ENCODE measurements at places on chromosomes 2 and 18.

DNA sequence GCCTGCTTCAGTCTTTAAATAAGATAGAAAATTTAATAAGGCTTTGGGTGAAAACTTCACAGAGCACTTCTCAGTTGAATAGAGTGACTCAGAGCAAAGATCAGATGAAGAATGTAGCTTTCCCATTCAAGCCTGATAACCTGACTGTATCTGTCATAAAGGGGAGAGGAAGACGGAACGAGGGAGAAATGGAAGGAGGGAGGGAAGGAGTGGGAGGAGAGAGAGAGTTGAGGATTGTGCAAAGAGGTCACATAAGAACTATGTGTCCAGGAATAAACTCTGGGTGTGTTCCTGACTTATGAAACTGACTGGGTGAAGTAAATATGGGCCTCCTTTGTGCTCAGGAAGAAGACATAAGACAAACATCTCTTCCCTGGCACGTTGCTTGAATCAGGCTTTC, 385.5 kb downstream of the LPIN1 start:
- DNase-seq: no peak

DNA sequence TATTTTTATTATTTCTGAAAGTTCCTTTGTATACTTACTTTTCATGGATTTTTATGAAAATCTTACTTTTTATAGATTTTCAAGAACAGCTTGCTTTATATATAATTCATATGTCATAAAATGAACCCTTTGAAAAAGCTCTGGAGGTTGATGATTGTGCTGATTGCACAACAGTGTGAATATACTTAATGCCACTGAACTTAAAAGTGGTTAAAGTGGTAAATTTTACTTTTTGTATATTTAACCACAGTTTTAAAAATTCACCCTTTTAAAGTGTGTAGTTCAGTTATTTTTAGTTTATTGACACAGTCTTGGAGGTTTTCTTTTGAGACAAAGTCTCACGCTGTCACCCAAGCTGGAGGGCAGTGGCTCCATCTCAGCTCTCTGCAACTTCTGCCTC, 8.4 kb downstream of the SANBR start:
- no peak for DNase-seq

DNA sequence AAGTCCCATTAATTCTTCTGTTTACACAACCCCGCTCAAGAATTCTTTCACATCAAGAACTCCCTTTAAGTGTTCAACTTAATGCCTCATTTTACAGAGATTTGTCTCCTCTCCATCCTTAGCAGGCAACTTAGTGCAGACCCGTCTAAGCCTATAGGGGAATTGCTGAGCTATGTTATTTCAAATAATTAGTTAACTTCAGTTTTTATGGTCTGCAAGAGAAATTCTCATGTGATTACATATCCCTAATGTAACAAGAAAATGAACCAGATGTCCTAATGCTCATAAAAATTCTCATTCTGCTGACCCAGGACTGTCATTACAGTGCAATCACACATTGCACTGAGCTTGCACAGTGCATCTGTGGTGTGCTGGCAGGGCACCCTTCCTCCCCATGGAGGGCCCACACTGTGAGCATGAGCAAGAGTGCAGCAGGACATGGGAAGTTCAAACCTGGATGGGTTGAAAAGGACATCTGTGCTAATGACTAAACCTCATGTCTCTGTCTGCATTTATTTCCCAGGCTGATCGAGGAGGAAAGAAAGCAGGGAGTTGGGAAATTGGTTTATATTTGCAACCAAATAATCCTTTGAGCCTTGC, 97.1 kb downstream of the COL5A2 start:
- DNase-seq: no peak

GRCh38 chr2:17915811-17916518, 37.5 kb downstream of the KCNS3 start:
- DNase-seq: no peak

DNA sequence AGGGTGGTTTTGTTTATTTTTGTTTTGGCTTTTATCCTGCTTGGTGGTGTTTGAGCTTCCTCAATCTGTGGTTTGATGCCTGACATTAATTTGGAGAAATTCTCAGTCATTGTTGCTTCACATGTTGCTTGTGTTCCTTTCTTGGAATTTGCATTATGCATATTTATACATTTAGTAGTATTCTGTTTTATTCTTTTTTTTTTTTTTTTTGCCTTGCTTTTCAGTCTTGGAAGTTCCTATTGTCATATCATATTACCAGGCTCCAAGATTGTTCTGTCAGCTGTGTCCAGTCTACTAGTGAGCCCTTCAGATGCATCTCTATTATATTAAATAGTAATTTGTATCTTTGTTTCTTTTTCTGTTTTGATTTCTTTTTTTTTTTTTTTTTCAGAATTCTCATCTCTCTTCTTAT, 77.0 kb downstream of the EPC2 start:
- DNase-seq: no peak

DNA sequence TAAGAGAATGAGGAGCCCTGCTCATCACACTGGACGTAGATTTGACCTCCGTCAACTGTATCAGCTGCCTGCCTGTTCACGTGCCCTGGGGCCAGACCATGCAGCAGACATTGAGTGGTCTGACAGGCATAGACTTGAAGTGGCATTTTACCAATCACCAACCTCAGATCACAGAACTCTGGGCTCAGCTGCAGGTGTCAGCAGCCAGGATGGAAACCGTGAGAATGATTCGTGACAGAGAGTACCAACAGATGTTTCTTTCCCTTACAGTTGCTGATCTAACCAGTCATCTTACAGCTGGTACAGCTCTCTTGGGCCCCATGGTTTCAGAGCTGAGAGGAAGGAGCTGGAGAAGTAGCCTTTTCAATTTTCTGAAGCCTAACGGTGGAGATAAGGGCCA, 148.9 kb downstream of the EN1 start:
- no peak for DNase-seq

GRCh38 chr2:19205983-19206533, 152.4 kb downstream of the OSR1 start:
- no peak for DNase-seq

DNA sequence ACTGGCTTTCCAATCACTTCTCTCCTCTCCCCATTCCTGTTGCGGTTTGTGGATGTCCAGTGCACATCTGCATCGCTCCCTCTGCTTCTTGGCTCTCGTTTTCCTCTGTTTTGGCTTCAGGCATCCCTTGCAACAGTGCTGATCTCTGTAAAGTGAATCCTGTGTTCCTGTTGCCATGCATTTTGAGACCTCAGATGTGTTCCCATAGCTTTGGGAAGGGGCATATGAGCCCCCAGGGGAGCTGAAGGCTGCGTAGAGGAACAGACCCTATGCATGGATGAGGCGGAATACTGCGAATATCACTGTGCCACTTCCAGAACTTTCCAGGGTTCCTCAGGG, 168.4 kb upstream of the HAAO start:
- DNase-seq: no peak

GRCh38 chr2:3467654-3468053, 51.7 kb downstream of the ADI1 start:
- DNase-seq: no peak

GRCh38 chr2:86203614-86204013, 4.4 kb downstream of the MRPL35 start:
- no peak for DNase-seq

- DNase-seq: no peak
Observed at GRCh38 chr2:120400551-120400950, 54.6 kb downstream of the INHBB start.

DNA sequence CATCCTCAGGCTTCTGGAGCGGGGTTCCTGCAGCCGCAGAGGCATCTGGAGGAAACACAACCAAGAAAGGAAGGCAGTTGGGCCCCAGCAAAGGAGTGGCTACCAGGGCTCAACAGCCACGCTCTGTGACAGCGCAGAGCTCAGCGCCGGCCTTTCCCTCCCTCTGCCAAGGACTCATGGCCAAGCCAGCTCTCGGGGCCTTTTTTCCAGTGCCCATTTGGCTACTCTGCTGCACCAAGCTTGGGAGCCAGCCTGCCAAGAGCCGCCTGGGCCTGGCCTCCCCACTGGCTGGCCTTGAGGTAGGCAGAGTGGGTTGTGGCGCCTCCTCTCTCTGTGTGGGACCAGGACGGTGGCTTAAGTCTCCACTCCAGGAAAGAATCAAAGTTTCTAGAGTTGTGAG, 7.2 kb upstream of the CCDC74A start:
- no peak for DNase-seq

DNA sequence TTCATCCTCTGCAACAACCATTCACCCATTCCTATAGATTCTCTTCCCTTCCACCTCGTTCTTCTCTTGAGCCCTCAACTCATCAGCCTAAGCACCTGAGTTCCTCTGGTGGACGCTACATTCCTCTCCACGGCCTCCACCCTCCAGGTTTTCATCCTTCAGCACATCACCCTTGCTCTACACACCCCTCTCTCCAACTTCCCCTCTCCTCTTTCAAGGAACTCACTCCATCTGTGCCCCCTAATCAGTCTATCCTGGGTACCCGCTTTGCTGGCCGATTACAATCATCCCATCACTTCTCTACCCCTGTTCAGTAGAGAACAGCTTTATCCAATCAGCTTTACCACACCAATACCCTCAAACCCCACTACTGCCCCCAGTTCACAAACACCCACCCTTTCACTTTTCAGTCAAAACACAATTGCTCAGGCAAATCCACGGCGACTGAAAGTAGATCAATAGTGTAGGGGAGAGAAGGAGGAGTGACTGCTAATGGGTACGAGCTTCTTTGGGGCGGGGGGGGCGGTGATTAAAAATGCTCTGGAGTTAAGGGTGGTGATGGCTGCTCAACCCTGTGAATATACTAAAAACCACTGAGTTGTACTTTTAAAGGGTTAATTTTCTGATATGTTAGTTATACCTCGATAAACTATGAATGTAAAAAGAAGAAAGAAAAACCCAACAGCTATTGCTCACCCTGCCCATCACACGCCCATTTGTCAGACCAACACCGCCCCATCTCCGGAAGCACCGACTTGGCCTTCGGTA, 857 bp downstream of the DYM start:
- no peak for DNase-seq

- DNase-seq: no peak
Observed at GRCh38 chr18:48074929-48075706, 144.7 kb upstream of the SMAD2 start.

DNA sequence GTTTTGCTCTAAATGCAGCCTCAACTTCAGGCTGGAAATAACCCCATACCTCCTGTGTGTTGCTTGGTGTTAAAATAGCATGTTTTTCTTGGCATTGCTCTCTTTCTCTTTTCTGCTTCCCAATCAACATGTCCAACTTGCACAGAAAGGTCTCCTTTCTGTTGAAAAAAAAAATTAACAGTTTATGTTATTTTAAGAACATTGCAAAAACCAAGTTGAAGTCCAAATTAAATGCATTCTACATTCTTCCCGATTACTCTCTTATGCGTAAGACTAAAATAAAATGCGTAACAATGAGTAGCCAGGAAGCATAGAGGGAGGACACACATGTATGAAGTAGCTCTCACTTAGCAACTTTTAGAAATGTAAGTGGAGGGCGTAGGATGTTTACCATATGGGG, 1406.1 kb upstream of the NXPH2 start:
- DNase-seq: no peak

All from T follicular helper cell (primary cell).